ENCODE measurements at places on chromosomes 16 and 17.

GRCh38 chr16:56041556-56042140 is 149.6 kb upstream of the GNAO1 start:
- DNase-seq = peak; percentile 33

DNA sequence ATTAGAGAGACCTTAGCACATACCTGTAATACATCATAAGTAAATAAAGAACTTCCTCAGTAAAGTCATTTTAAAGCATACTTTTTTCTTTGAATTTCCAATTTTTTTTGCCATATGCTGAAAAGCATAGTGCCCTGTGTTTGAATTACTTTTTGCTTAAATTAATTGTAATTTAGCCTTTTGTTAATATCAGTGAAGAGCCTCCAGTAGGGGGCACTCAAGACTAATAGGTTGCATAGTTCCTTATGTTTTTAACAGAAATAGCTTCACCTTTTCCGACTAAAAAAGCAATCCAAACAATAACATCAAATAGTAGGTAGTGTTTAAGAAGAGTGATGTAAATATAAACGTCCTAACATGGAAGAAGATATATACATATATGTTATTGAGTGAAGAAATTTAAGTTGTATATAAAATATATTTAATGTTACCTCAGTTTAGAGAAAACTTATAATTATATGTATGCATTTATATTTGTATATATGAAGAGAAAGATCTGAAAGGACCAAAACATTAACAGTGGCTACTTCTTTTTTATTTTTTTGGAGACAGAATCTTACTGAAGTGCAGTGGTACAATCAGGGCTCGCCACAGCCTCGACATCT is 18.6 kb downstream of the RAD51C start:
- no peak for DNase-seq

GRCh38 chr17:12431188-12431587 is 234.5 kb upstream of the MYOCD start:
- DNase-seq = peak; percentile 58

GRCh38 chr16:4113358-4114256 is 2.6 kb downstream of the ADCY9 start:
- no peak for DNase-seq

- DNase-seq = no peak
Measured at GRCh38 chr17:6126768-6127167, 56.6 kb downstream of the WSCD1 start.

- DNase-seq = no peak
Measured at GRCh38 chr17:34562387-34562786, 17.0 kb upstream of the TMEM132E start.

All from GM10248 (cell line).